ENCODE measurements at places on chromosomes 2 and 18. TPM values are rescaled to one million over a fixed set of nuclear protein-coding genes. Genes with fewer than 3 reads are reported as not detected.
A peak's percentile ranks its signal among the peaks of the same experiment; 100 is the strongest.

Gene GULP1
- total RNA-seq = 124 TPM

- DNase-seq = no peak
- H3K27me3 ChIP-seq = no peaks in the 10 kb centered on the region
- H3K36me3 ChIP-seq = no peaks in the 10 kb centered on the region
- H3K27ac ChIP-seq = no peak overlapping the region
- no peaks in the 10 kb centered on the region for H3K4me1 ChIP-seq
Observed at GRCh38 chr2:99543247-99543646, 53.4 kb upstream of the REV1 start.

GRCh38 chr2:178629463-178629862 lies 149.2 kb downstream of the PLEKHA3 start:
- H3K27me3 ChIP-seq = no peaks in the 10 kb centered on the region
- H3K36me3 ChIP-seq = no peaks in the 10 kb centered on the region
- DNase-seq = no peak
- no peak overlapping the region for H3K4me3 ChIP-seq
- no peak overlapping the region for H3K27ac ChIP-seq
- no peaks in the 10 kb centered on the region for H3K4me1 ChIP-seq

Gene TEKT4
- not detected for total RNA-seq

DNA sequence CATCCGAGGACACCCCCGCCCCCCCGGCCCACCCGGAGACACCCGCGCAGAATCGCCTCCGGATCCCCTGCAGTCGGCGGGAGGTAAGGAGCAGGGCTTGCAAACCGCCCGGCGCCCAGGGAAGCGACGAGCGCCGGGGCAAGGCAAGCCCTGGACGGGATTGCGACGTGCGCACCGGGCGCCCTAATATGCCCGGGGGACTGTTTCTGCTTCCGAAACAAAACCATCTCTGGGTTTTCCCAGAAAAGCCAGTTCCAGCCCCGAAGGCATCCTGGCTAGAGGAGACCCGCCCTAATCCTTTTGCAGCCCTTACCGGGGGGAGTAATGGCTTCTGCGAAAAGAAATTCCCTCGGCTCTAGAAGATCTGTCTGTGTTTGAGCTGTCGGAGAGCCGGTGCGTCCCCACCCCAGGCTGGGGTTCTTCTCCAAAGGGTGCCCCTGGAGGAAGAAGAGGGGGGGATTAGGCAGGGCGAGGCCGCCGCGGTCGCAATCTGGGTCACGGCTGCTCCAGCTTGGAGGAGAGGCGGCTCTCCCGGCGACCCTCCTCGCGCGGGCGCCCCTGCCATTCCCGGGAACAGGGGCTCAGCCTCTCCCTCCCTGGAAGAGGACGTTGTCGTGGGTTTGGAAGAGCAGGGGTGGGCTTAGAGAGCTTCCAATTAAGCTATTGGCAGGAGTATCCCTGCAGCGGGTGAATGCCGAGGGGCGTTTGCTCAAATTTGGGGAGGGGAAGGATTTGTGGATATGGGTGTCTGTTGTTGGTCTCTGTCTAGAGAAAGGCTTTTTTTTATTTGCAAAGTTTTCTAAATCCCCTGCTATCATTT lies 521 bp downstream of the MYCN start:
- H3K36me3 ChIP-seq = peaks cover 37% of the 10 kb centered on the region
- H3K4me3 ChIP-seq = peak overlapping the region; percentile 99

Gene KRTCAP3
- total RNA-seq = 57.3 TPM

Gene APOB
- total RNA-seq = 0.26 TPM

Gene ASPRV1
- total RNA-seq = 0.64 TPM

DNA sequence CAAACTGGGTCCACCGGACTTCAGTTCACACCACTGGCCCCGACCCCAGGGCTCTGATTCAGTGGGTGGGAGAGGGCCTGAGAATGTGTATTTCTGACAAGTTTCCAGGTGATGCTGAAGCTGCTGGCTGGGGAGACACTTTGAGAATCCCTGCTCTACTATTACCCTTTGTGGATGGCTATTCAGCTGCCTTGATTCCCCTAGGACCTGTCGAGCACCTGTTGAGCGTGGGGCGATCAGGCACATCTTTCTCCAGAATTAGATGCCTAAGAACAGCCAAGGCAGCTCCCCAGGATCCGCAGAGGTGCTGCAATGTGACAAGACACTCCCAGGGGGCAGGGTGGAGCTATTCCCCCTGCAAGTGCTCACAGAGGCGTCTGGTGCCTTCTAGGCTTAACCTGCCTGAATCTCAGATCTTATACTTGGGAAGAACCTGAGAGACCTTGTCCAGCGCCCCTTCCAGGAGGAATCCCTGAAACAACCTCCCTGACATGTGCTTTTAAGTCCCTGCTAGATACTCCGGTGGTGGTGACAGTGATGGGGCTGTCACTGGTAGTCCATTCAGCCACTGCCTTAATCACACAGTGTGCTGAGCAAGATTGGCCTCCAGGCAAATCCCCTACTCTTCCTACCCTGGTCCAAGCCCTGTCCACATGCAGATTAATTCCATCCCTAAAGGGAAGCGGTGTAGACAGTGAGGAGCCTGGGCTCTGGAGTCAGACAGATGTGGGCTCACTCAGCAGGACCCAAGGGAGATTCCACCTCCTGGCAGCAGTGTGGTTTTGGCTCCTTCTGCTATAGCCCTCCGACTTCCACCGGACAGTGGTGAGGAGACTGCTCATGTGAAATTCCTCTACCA lies 43.4 kb upstream of the OTOF start:
- H3K4me1 ChIP-seq = no peaks in the 10 kb centered on the region
- peak; percentile 76 for DNase-seq
- no peak overlapping the region for H3K4me3 ChIP-seq
- H3K27ac ChIP-seq = no peak overlapping the region

Gene PRSS56
- not detected for total RNA-seq

DNA sequence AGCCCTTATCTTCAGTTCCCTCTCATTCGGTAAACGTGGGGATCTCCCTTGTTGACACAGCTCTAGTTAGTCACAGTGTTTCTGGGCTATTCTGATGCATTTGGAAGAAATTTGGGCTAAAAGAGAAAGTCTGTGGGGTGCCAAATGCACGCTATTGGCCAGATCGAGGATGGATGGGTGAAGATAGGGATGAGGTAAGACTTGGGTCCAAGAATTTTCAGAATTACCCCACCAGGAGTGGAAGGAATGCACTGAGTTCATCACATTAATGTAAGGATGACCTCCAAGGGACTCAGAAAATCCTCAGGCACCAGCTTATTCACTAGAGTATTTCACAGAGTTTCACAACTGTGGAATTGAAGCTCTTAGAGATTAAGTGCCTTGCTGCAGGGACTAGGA lies 49.3 kb downstream of the NRP2 start:
- H3K4me3 ChIP-seq = no peak overlapping the region
- peaks cover 26% of the 10 kb centered on the region for H3K36me3 ChIP-seq
- H3K27me3 ChIP-seq = no peaks in the 10 kb centered on the region

Gene SERPINB12
- total RNA-seq = not detected

Gene RGPD4
- total RNA-seq = 0.07 TPM

Gene FBXO36
- total RNA-seq = 3.4 TPM

DNA sequence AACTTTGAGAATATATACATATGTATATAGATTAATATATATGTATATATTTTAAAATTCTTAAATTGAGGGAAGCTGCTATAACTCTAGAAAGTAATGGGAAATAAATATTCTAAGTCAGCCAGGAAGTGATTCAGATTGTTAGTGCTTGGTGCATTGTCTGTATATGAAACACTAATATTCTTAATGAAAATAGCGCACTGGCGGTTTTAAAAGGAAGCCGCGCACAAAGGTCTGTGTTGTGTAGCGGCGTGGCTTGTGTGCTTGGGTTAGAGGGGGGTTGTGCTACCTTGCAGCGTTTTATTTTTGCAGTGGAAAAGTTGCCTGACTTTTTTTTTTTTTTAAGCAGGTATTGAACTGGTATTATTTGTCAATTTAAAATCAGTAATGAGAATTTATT lies 11.3 kb downstream of the TSHZ1 start:
- H3K27ac ChIP-seq = no peak overlapping the region
- no peak for DNase-seq
- no peaks in the 10 kb centered on the region for H3K36me3 ChIP-seq
- H3K27me3 ChIP-seq = no peaks in the 10 kb centered on the region
- no peak overlapping the region for H3K4me3 ChIP-seq

Gene KANSL1L
- total RNA-seq = 8.2 TPM

DNA sequence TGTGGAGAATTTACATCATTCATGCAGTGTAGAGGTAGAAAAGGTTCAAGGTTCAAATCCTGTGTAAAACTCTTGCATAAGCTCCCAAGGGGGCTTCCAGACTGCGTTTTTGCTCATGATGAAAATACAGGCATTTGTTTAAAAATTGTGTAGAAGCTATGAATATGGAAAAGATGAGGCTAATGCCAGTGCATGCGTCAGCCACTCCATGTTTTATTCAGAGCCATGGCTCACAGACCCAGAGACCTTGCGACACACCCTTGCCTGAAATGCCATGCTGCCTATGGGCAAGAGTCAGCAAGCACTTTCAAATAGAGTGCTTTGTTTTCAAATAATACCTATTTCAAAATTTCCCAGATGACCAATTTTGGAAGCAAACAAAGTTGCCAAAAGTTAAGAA lies 262.3 kb downstream of the TRIB2 start:
- no peaks in the 10 kb centered on the region for H3K36me3 ChIP-seq
- no peak overlapping the region for H3K27ac ChIP-seq
- H3K4me3 ChIP-seq = no peak overlapping the region
- no peaks in the 10 kb centered on the region for H3K27me3 ChIP-seq

DNA sequence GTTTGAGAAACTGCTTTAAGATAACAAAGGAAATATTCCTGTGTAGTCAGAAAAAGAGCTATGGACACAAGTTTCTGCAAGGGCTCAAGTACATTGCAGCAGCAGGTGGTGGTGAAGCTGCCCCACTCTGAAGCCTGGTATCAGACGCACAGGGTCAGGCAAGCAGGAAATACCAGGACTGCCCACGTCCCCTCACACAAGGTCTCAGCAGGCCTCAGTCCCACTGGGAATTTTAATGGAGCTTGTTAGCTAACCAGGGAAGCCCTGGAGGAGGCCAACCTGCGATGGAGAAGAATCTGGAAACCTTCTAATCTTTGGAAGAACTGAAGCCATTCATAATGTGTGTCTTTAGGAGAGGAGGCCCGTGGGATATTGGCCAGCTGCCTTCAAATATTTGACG lies 168.3 kb downstream of the UXS1 start:
- no peaks in the 10 kb centered on the region for H3K4me1 ChIP-seq
- H3K4me3 ChIP-seq = no peak overlapping the region
- H3K27ac ChIP-seq = no peak overlapping the region
- no peaks in the 10 kb centered on the region for H3K27me3 ChIP-seq
- no peak for DNase-seq

- no peak overlapping the region for H3K4me3 ChIP-seq
- H3K36me3 ChIP-seq = peaks cover 6% of the 10 kb centered on the region
- no peak for DNase-seq
- no peaks in the 10 kb centered on the region for H3K4me1 ChIP-seq
- H3K27me3 ChIP-seq = no peaks in the 10 kb centered on the region
Observed at GRCh38 chr2:190714958-190715357, 66.1 kb downstream of the NAB1 start.

DNA sequence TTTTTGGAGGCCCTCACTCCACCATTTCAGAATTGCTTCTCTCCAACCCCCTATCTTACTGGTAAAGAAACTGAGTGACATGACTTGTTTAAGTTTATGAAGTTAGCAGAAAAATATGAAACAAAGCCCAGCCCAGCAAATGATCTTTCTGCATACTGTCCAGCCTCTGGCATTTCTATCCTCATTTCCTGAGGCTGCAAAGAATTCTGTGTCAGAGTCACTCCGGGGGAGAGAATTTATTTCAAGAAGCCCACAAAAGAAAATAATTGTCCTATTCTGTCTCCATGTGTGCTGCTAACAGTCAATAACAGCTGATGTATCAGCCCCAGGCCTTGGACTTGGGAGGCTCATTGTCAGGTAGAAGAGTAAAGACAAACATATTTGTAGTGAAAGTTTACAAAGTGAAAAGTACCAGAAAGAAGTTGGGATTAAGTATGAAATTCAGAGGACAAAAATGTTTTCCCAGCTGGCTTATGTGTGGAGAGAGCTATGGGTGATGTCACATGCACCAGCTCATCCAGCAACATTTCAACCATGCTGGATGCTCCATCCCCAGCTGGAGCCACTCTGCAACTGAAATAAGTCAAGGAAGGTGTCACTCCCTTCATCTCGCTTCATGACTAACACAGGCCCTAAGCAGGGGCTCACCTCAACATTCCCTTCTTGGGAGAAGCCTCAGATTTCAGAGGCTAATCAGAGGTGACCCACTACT lies 42.3 kb downstream of the TRABD2A start:
- no peak for DNase-seq
- H3K27me3 ChIP-seq = no peaks in the 10 kb centered on the region
- no peak overlapping the region for H3K27ac ChIP-seq
- peaks cover 8% of the 10 kb centered on the region for H3K36me3 ChIP-seq
- no peaks in the 10 kb centered on the region for H3K4me1 ChIP-seq

Gene PRKAG3
- not detected for total RNA-seq

DNA sequence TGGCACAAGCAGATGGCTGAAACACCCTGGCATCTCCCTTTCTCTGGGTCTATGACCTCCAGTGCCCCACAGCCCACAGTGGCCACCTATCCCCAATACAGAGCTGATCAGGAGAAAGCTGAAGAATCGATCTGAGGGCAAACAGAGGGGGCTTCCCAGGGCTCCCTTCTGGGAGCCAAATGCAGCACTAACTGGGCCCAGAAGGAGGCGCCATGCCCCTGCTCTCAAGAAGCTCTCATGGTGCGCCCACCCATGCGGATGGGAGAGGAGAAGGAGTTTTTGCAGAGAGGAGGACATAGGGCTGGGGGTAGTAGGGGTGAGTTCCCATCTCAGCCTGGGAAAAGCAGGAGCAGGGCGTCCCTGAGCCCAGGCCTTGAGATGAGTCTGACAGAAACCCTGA lies 787.3 kb upstream of the RAB6C start:
- no peaks in the 10 kb centered on the region for H3K27me3 ChIP-seq
- peaks cover 5% of the 10 kb centered on the region for H3K4me1 ChIP-seq
- no peak overlapping the region for H3K4me3 ChIP-seq

Gene TEX44
- total RNA-seq = not detected

DNA sequence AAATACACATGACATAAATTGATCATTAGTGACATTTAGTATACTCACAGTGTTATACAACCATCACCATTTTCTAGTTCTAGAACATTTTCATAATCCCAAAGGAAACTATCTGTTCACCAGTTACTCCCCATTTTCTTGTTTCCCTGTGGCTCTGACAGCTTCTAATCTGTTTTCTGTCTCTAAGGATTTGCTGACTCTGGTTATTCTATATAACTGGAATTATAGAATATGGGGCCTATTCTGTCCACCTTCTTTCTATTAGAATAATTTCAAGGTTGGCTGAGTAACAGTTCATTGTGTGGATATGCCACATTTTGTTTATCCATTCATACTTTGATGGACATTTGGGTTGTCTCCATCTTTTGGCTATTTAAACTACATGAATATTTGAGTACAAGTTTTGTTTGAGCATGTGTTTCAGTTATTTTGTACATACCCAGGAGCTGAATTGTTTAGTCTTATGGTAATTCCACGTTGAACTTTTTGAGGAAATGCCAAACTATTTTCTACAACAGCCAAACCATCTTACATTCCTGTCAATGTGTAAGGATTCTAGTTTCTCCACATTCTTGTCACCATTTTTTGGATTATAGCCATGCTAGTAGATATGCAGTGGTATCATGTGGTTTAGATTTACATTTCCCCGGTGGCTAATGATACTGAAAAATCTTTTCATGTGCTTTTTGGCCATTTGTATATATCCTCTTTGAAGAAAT lies 20.5 kb downstream of the KIAA1328 start:
- no peak for DNase-seq
- H3K27me3 ChIP-seq = no peaks in the 10 kb centered on the region
- no peak overlapping the region for H3K27ac ChIP-seq
- H3K36me3 ChIP-seq = peaks cover 11% of the 10 kb centered on the region
- H3K4me3 ChIP-seq = no peak overlapping the region

Gene HNRNPA3
- 419 TPM for total RNA-seq

Data from H9 (cell line).